ENCODE measurements at places on chromosomes 12 and 14.

DNA sequence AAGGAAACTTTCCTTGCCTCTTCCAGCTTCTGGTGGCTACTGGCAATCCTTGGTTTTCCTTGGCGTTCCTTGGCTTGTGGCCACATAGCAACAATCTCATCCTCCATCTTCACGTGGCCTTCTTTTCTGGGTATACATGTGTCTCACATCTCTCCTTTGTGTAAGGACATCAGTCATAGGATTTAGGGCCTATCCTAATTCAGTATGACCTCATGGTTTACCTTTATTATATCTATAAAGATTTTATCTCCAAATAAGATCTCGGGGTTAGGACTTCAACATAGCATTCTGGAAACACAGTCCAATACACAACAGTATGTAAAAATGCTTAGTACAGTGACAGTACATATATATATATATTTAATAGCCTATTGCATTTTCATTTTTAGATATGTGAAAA is 58.4 kb upstream of the LRIG3 start:
- no peak for DNase-seq

- DNase-seq, result no peak
Observed at GRCh38 chr14:65972891-65973290, 513.3 kb upstream of the CCDC196 start.

- no peak for DNase-seq
Observed at GRCh38 chr14:60133487-60133886, 31.7 kb downstream of the DHRS7 start.

GRCh38 chr12:100564090-100564489 is 9.4 kb upstream of the GAS2L3 start:
- no peak for DNase-seq

GRCh38 chr14:21537090-21537424 is 10.9 kb upstream of the SALL2 start:
- no peak for DNase-seq

- DNase-seq, result no peak
Observed at GRCh38 chr12:116043659-116044535, 233.6 kb downstream of the MED13L start.

- no peak for DNase-seq
Observed at GRCh38 chr14:49505041-49505766, 81.0 kb downstream of the RPS29 start.

- DNase-seq, result no peak
Observed at GRCh38 chr14:60229614-60230013, 19.4 kb upstream of the PPM1A start.

GRCh38 chr12:98351089-98351488 is 164.3 kb upstream of the TMPO start:
- no peak for DNase-seq

DNA sequence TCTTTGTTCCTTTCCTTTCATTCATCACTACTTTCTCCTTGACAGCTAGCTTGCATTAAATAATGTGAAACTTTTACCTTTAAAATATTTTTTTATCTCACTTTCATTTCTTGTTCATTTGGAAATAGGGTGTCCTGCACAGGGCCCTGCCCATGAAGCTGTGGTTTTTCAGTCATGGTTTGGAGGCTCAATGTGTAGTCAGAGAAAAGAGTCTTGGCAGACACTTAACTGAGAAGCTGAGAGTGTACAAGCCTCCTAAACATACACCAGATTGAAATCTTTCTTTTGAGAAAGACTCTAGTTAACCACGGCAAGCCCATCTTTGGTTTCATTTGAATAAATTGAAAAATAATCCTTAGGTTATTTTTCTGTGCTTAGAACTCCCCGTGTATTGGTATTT is 74.2 kb downstream of the KICS2 start:
- no peak for DNase-seq

DNA sequence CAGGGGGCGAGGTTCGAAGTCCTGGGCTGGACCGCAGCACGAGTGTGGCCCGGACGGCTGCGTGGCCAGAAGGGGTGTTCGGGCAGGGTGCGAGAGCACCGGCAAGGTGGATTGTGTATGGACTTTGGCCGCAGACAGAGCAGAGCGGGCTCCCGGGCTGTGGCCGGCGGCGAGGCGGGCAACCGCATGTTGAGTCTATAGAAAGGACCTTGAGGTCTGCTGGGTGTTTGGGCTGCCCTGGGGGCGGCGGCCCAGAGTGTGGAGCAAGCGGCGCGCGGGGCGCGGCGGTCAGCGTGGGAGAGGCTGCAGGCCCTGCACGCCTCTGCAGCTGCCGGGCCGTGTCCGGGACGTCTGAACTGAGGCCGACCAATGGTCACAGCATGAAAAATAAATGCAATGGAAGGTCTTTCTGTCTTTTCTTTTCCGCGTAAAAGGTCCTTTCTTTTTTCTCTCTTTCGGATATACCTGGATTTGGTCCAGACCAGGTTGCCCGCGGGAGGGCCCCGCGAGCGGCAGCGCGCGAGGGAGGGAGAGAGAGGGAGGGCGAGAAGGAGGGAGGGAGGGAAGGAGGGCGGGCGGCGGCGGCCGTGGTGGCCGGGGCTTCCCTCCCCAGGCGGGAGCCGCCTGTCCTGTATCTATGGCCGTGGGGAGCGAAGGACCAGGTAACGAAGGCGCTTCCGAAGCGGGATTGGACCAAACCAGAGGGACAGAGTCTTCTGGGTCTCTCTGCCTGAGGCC is 5.5 kb upstream of the HOXC9 start:
- DNase-seq, result no peak

GRCh38 chr14:24630872-24631477 is 3.0 kb downstream of the GZMB start:
- DNase-seq, result no peak

GRCh38 chr12:107590814-107591375 is 94.7 kb upstream of the PWP1 start:
- no peak for DNase-seq

DNA sequence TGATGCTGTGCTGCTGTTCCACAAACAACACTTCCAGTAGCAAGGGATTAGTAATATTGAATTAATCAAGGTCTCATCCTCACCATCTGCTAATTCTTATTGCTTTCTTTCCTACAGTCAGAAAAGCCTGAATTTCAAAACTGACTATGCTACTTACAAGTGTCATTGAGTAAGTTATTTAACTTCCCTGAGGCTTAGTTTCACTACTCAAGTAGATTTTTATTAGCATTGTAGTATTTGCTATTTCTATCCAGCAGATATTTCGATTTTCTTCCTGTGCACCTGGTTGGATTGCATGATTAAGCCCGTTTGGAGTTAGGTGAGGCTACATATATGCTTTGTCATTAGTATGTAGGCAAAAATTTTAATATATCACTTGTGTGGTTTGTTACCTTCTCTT is 591.5 kb downstream of the TRHDE start:
- DNase-seq, result no peak

DNA sequence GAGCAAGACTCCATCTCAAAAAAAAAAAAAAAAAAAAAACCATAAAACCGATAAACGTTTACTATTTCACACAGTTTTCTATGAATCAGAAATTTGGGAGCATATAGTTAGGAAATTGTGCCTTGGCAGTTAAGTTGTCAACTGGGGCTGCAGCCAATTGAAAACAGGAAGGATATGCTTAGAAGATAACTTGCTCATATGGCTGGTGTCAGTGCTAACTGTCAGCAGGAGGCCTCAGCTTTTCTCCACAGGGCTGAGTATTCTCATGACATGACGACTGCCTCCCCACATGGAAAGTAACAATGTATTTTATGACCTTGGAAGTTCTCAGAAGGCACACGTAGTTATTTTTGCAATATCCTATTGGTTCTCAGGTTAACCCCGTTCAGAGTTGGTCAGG is 29.6 kb upstream of the OR5AU1 start:
- DNase-seq, result no peak

DNA sequence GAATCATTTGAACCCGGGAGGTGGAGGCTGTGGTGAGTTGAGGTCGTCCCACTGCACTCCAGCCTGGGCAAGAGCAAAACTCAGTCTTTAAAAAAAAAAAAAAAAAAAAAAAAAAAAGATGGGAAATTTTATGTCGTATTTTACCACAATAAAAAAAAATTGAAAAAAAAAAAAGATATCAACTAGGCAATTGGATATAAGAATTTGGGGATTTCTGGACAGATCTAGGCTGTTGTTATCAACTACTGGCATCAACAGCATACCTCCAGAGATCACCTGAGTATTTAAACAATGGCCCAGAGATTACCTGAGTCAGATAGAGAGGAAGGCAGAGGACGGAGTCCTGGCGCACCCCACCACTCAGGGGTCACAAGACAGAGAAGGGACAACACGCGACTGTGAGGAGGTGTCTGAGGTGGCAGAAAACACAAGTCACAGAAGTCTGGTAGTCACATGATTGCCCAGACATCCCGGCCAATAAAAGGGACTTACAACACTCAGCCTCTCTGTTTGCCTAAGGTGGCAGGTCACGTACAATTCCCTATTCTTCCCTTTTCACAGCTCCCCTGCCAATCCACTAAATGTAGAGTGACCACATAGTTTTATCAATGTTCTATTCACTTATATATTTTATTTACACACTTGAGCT is 1.8 kb downstream of the SPRING1 start:
- no peak for DNase-seq

DNA sequence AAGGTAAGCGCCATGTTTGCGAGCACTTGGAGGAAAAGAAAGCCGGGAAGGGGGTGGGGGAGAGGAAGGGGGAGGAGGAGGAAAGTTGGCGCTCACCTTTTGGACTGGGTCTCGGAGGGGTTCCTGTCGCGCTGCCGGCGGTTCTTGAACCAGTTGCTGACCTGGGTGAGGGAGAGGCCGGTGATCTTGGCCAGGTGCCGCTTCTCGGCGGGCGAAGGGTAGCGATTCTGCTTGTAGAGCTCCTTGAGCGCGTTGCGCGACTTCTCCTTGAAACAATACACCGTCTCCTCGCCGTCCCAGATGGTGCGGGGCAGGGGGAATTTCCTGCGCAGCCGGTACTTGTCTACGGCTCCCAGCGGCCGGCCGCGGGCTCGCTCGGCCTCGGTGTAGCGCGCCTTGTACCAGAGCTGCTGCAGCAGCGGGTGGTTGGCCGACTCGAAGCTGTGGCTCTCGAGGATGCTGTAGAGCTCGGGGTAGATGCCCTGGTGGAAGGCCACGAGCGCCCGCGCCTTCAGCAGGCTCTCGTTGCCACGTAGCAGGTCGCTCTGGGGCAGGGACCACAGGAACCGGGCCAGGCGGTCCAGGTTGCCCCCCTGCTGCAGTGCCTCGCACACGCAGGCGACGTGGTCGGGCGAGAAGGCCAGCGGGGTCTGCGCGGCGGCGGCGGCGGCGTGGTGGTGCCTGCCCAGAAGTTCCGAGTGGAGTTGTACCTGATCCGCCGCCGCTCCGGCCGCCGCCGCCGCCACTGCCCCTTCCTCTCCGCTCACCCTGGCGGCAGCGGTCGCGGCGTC is 840 bp downstream of the SIX4 start:
- DNase-seq, result no peak

- no peak for DNase-seq
Observed at GRCh38 chr12:58608711-58609110, 311.6 kb downstream of the LRIG3 start.

DNA sequence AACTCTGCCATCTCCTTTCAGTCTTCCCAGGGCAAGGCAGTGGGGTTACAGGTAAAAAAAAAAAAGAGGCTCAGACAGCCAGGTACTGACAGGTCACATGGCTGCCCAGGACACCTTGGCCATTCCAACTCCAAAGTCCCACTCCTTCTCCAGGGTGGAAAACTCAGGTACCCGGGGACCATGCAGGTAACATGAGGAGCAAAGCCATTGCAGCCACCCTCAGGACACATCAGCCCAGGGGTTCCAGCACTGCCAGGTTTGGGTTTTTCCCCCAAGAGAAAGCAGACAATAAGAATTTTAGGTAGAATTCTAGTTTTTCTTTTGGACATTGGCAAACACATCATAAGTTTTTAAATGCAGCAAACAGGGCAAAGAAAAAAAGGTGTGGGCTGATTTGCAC is 15.3 kb downstream of the FAM222A start:
- no peak for DNase-seq

DNA sequence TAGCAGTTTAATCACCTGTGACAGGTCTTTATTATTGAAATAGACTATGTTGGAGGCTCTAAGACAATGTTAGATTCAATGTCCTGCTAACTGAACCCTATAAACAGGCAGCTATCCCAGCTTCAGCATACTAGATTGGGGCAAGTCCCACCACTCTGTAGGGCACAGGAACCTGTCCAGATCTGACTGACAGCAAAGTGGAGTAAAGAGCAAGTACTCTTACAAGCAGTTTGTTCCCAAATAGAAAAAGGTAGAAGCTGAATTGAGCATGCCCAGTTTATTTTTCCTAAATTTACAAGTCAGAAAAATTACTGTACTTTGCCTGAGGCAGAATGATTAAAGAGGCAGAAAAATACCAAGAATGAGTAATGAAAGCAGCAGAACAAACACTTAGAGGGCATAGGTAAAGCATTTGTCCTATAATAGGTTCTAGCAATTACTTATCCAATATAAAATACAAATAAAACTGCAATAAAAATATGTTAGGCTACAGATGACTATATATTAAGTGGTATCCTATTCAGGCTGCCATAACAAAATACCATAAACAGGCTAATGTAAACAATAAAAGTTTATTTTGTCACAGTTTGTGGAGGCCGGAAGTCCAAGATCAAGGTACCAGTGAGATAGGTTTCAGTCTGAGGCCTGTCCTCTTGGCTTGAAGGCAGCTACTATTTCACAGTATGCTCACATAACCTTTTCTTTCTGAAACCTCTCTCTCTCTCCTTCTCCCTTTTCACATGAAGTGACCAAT is 868.2 kb downstream of the C12orf50 start:
- DNase-seq, result no peak

DNA sequence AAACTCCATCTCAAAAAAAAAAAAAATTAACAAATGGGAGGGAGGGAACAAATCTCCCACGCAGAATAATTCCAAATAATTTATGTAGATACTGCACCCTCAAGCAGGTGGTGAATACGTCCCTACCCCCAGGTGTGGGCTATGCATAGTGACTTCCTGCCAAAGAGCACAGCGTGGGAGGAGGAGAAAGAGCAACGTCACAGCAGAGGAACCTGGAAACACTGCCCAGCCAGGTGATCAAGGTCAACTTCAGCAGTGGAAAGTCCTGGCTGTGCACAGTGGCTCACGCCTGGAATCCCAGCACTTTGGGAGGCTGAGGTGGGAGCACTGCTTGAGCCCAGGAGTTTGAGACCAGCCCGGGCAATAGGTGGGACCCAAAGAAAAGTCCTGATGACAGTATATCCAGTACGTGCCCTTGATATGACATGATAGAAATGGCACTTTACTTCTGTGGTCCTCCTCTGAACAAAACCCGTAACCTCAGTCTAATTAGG is 9.5 kb downstream of the CINP start:
- no peak for DNase-seq

DNA sequence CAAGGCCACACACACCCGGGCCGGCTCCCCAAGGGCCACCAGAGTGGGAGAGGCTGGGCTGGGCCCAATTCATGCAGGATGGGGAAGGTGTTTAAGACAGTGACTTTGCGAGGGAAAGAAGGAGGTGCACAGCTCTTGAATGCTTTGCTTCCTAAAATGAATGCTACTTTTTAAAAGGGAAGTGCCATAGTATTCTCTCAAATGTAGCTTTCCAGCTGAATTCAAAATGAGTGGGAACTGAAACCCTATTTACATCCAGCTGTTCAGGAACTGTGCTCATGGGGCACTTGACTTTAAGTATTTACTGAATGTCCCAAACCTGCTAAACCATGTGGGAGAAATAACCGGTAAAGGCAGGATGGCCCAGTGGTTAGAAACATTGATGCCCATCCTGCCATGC is 7.6 kb downstream of the ITPK1 start:
- no peak for DNase-seq

- DNase-seq, result no peak
Observed at GRCh38 chr14:23729720-23730387, 93.7 kb downstream of the DHRS2 start.

- DNase-seq, result no peak
Observed at GRCh38 chr14:59630288-59630963, 53.8 kb upstream of the CCDC175 start.

- no peak for DNase-seq
Observed at GRCh38 chr14:40368314-40368713, 936.1 kb upstream of the FBXO33 start.

Data from stimulated activated CD4-positive, alpha-beta T cell treated with anti-CD3 and anti-CD28 coated beads, Interleukin-12 subunit alpha, Interleukin-12 subunit beta, amount 100 ng/mL, for 48 hours (primary cell).